ENCODE measurements at places on chromosomes 16 and 17. TPM values are rescaled to one million over a fixed set of nuclear protein-coding genes. Genes with fewer than 3 reads are reported as not detected.

ZNF200 gene
- 15.3 TPM for polyA plus RNA-seq

MEIOB gene
- not detected for polyA plus RNA-seq

TMEM88 gene
- polyA plus RNA-seq = not detected

RASL10B gene
- not detected for polyA plus RNA-seq

NKD1 gene
- not detected for polyA plus RNA-seq

- no peak for DNase-seq
- H3K4me3 ChIP-seq = no peak overlapping the region
- H3K4me1 ChIP-seq = no peaks in the 10 kb centered on the region
- H3K27ac ChIP-seq = no peak overlapping the region
- H3K36me3 ChIP-seq = no peaks in the 10 kb centered on the region
These were observed 10.2 kb downstream of the RAB11FIP4 start for GRCh38 chr17:31401456-31402254.

DNA sequence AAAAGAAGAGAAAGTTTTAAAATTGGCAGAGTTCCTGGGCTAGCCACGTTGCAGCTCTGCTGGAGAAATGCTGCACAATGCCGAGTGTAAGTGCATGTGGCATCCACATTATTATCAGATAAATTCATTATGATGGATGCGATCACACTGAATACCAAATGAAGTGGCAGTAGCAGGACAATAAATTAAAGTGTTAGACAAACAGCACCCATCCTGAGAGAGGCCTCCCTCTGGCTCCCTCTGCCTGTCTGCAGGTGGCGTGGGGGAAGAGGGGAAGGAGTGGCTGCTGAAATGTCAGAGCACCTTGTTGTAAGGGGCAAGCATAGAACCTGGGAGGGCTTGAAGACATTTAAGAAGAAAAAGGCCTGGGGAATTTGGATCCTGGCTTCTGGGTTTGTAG, 324.1 kb downstream of the HAPSTR1 start:
- no peaks in the 10 kb centered on the region for H3K36me3 ChIP-seq
- H3K4me3 ChIP-seq = no peak overlapping the region
- DNase-seq = no peak

- H3K27me3 ChIP-seq = no peaks in the 10 kb centered on the region
- H3K27ac ChIP-seq = no peak overlapping the region
- peaks cover 18% of the 10 kb centered on the region for H3K4me1 ChIP-seq
- peak; percentile 69 for DNase-seq
- H3K4me3 ChIP-seq = no peak overlapping the region
These were observed 2.4 kb upstream of the BCKDK start for GRCh38 chr16:31105677-31106213.

- H3K36me3 ChIP-seq = no peaks in the 10 kb centered on the region
- no peak for DNase-seq
- no peaks in the 10 kb centered on the region for H3K4me1 ChIP-seq
- H3K4me3 ChIP-seq = no peak overlapping the region
- H3K27me3 ChIP-seq = peaks cover 11% of the 10 kb centered on the region
These were observed 12.7 kb upstream of the FAM20A start for GRCh38 chr17:68613739-68614298.

GRCh38 chr17:28643983-28644786, 773 bp downstream of the BLTP2 start:
- no peaks in the 10 kb centered on the region for H3K27me3 ChIP-seq
- H3K4me3 ChIP-seq = peak overlapping the region; percentile 84
- peak overlapping the region; percentile 94 for H3K27ac ChIP-seq
- peaks cover 43% of the 10 kb centered on the region for H3K36me3 ChIP-seq

- no peaks in the 10 kb centered on the region for H3K4me1 ChIP-seq
- no peak overlapping the region for H3K27ac ChIP-seq
- no peaks in the 10 kb centered on the region for H3K36me3 ChIP-seq
- DNase-seq = no peak
- no peaks in the 10 kb centered on the region for H3K27me3 ChIP-seq
These were observed 356.7 kb downstream of the SOX9 start for GRCh38 chr17:72477491-72477890.

- no peak overlapping the region for H3K27ac ChIP-seq
- peaks cover 12% of the 10 kb centered on the region for H3K27me3 ChIP-seq
- H3K36me3 ChIP-seq = no peaks in the 10 kb centered on the region
These were observed 350.2 kb downstream of the FOXL1 start for GRCh38 chr16:86928523-86929011.

- no peak overlapping the region for H3K27ac ChIP-seq
- no peaks in the 10 kb centered on the region for H3K4me1 ChIP-seq
- H3K36me3 ChIP-seq = no peaks in the 10 kb centered on the region
These were observed 63.6 kb downstream of the MAF start for GRCh38 chr16:79536958-79537357.

- DNase-seq = no peak
- H3K4me1 ChIP-seq = peaks cover under 1% of the 10 kb centered on the region
- no peaks in the 10 kb centered on the region for H3K36me3 ChIP-seq
- H3K4me3 ChIP-seq = no peak overlapping the region
- H3K27me3 ChIP-seq = no peaks in the 10 kb centered on the region
These were observed 6.3 kb downstream of the BCAR1 start for GRCh38 chr16:75244844-75245758.

GRCh38 chr17:58556833-58557250, 42.4 kb upstream of the MTMR4 start:
- H3K36me3 ChIP-seq = no peaks in the 10 kb centered on the region
- no peaks in the 10 kb centered on the region for H3K27me3 ChIP-seq
- no peak overlapping the region for H3K4me3 ChIP-seq
- H3K27ac ChIP-seq = no peak overlapping the region
- no peak for DNase-seq
- no peaks in the 10 kb centered on the region for H3K4me1 ChIP-seq
